ENCODE measurements at places on chromosomes 2 and 18.

DNA sequence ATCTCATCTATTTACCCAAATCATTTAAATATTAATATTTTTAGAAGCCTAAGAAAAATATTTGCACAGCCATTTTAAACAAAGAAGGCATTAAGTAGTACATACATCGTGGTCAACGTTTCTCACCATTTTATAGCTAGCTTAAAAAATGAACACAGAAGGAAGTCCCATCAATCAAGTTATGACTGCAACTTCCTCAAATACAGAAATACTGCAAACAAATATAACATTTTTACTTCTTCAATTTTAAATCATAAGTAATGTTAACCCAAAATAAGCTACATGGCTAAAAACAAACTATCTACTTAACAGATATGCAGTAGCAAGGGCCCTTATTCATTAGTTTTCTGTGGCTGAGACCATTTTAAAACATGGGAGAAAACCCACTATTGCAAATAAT, 30.6 kb downstream of the ITSN2 start:
- no peak for DNase-seq

- no peak for DNase-seq
Measured at GRCh38 chr18:79553154-79553553, 126.4 kb upstream of the CTDP1 start.

- no peak for DNase-seq
Measured at GRCh38 chr2:14137643-14138042, 494.9 kb upstream of the LRATD1 start.

- DNase-seq: no peak
Measured at GRCh38 chr2:236853585-236854051, 232.1 kb upstream of the COPS8 start.

GRCh38 chr2:19346983-19347618, 11.3 kb downstream of the OSR1 start:
- DNase-seq: no peak

GRCh38 chr18:60875957-60876507, 457.2 kb upstream of the CDH20 start:
- DNase-seq: no peak

- no peak for DNase-seq
Measured at GRCh38 chr2:181988154-181988924, 2.7 kb downstream of the PPP1R1C start.

- no peak for DNase-seq
Measured at GRCh38 chr18:76407681-76408080, 87.4 kb downstream of the ZNF516 start.

GRCh38 chr2:96142217-96143113, 2.8 kb downstream of the DUSP2 start:
- DNase-seq: no peak

Measured in head of caudate nucleus (tissue), 42 donors.